ENCODE measurements at places on chromosomes 2 and 18. TPM values are rescaled to one million over a fixed set of nuclear protein-coding genes. Genes with fewer than 3 reads are reported as not detected.

DNA sequence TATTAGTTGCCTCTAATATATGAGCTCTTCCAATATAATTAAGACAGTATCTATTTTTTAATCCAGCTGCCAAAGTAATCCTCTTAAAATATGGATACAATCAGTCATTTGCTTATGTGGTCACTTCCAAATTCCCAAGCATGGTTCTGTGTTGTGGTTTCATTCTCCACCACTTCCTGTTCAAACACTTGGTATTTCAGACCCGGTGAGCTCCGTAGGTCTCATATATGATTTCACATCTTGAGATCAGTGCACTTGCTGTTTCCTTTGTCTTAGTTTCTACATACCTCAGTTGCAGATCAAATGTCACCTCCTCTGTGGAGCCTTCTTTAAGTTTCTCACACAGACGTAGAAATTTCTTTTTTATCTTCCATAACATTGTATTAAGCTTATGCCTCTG is 254.2 kb downstream of the KCNS3 start:
- H3K4me1 ChIP-seq: no peaks in the 10 kb centered on the region
- no peak overlapping the region for H3K27ac ChIP-seq
- no peak overlapping the region for H3K4me3 ChIP-seq
- H3K36me3 ChIP-seq: no peaks in the 10 kb centered on the region
- H3K27me3 ChIP-seq: peaks cover 9% of the 10 kb centered on the region
- no peak for DNase-seq

GRCh38 chr2:9638532-9638931 is 7.7 kb upstream of the YWHAQ start:
- H3K4me1 ChIP-seq: peaks cover 26% of the 10 kb centered on the region
- H3K36me3 ChIP-seq: no peaks in the 10 kb centered on the region
- no peaks in the 10 kb centered on the region for H3K27me3 ChIP-seq
- H3K27ac ChIP-seq: peak overlapping the region; percentile 56
- peak; percentile 84 for DNase-seq

DNA sequence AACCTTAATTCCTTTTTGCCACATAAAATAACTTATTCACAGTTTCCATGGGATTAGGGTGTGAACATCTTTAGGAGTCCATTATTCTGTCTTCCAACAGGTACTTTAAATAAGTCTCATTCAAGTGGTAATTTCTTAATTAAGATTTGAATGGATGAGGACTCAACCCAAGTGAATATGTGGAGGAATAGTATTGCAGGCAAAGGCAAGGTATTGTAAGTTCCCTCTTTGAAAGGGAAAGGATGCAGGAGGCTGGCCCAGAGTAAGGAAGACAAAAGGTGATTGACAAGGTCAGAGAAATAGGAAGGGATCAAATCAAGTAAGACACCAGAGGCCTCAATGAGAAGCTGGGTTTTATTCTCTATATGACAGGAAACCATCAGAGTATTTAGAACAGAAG is 238.2 kb upstream of the RBMS1 start:
- no peak overlapping the region for H3K4me3 ChIP-seq
- no peaks in the 10 kb centered on the region for H3K27me3 ChIP-seq
- no peaks in the 10 kb centered on the region for H3K36me3 ChIP-seq
- H3K4me1 ChIP-seq: no peaks in the 10 kb centered on the region

DNA sequence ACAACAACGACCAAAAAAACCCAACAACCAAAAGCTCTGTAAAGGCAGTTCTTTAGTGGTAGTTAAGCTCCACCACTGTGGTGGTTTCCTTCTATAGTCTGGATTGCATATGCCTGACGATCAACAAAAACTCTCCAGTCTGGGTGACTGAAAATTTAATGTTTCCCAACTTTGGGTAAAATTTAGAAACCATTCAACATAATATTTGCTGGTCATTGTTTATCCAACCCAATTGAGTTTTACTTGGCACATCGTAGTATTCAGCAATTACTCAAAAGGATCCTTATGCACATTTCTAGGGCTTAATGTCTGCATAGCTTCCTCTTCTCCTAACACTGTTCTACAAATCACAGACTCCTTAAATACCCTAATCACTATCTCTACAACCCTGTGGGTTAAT is 1080.2 kb upstream of the NRXN1 start:
- no peaks in the 10 kb centered on the region for H3K4me1 ChIP-seq
- H3K36me3 ChIP-seq: no peaks in the 10 kb centered on the region
- H3K27ac ChIP-seq: no peak overlapping the region

GRCh38 chr2:11622611-11623010 is 47.4 kb downstream of the NTSR2 start:
- H3K27me3 ChIP-seq: no peaks in the 10 kb centered on the region
- peaks cover 34% of the 10 kb centered on the region for H3K36me3 ChIP-seq
- H3K27ac ChIP-seq: no peak overlapping the region
- H3K4me3 ChIP-seq: no peak overlapping the region

- H3K4me3 ChIP-seq: no peak overlapping the region
- peak overlapping the region; percentile 30 for H3K27ac ChIP-seq
- peaks cover 83% of the 10 kb centered on the region for H3K4me1 ChIP-seq
- H3K27me3 ChIP-seq: no peaks in the 10 kb centered on the region
- H3K36me3 ChIP-seq: no peaks in the 10 kb centered on the region
Observed at GRCh38 chr2:60479226-60480088, 74.0 kb downstream of the BCL11A start.

DNA sequence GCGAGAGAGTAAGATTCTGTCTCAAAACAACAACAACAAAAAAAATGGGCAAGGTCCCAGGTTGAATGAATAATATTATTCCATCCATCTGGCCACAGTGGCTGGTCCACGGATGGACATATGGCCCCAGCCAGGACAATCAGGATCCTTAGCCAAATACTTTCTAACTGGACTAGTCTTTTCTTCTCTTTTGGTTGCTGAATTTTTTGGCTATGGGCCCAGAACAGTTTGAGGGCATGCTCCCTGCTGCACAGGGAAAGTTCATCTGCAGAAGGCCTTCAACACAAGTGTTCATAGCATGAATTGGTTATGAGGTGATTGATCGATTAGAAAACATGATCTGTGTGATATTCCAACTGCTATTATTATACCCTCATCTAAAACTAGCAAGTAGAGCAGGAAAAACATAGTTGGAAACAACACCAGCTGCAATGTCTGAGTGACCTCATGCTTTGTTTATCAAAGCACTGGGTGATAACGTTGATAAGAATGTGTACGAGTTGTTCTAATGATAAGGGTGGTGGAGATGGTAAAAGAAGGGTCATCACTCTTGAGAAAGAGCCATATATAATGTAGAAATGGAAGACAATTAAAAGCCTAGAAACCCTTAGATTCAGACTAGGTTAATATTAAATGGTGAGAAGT is 47.8 kb upstream of the RNF103 start:
- no peak overlapping the region for H3K4me3 ChIP-seq
- H3K4me1 ChIP-seq: peaks cover 38% of the 10 kb centered on the region
- DNase-seq: no peak
- no peaks in the 10 kb centered on the region for H3K27me3 ChIP-seq

GRCh38 chr2:99880148-99880963 is 262.0 kb downstream of the AFF3 start:
- no peak for DNase-seq
- H3K4me3 ChIP-seq: no peak overlapping the region
- no peaks in the 10 kb centered on the region for H3K27me3 ChIP-seq

DNA sequence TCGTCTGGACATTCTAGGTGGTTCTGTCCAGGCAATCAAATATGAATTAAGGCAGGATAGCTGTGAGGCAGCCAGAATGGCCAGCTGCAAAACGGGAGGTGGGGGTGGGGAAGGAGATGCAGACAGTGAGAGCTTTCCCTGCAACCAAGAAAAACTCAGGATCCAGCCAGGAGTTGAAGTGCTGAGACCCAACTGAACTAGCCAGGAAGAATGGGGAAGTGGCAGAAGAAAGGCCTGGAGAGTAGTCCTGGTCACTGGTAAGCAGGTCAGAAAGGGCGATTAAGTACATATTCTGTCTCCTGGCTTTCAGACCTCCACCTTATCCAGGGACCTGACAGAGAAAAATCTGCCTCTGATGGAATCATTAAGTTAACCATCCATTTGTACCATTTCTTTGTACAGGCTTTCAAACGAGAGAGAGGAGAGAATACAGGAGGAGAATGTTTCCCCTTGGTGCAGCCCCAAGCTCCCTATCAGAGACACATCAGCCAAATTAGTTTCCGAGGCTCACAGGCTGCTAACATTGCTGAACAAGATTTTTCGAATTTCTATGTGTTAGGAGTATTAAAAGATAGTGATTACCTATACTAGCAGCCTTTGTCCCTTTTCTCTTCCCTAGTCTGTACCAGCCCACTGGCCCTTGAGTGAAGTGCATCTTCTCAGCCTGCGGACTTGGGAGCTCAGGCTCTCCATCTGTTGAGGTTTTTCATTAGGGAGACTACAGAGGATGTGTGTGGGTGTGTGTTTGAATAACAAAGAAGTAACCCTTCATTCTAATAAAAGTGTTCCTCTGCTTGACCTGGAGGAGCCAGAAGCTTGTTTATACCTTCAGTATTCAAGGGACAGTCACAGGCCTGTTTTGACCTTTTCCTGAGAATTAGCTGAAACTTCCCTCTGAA is 12.5 kb upstream of the HOXD1 start:
- no peaks in the 10 kb centered on the region for H3K36me3 ChIP-seq
- H3K4me1 ChIP-seq: peaks cover 32% of the 10 kb centered on the region
- peaks cover 100% of the 10 kb centered on the region for H3K27me3 ChIP-seq
- no peak overlapping the region for H3K27ac ChIP-seq
- H3K4me3 ChIP-seq: no peak overlapping the region

GRCh38 chr2:130341562-130342019 is 1.1 kb upstream of the IMP4 start:
- no peaks in the 10 kb centered on the region for H3K27me3 ChIP-seq
- H3K27ac ChIP-seq: peak overlapping the region; percentile 98
- peaks cover 43% of the 10 kb centered on the region for H3K4me1 ChIP-seq
- DNase-seq: no peak

GRCh38 chr18:23902396-23902795 is 112.2 kb upstream of the TTC39C start:
- peaks cover 8% of the 10 kb centered on the region for H3K4me1 ChIP-seq
- no peak overlapping the region for H3K4me3 ChIP-seq
- H3K27ac ChIP-seq: no peak overlapping the region
- H3K27me3 ChIP-seq: no peaks in the 10 kb centered on the region
- no peak for DNase-seq
- peaks cover 19% of the 10 kb centered on the region for H3K36me3 ChIP-seq

GRCh38 chr2:217062768-217063167 is 202.9 kb upstream of the TNP1 start:
- no peaks in the 10 kb centered on the region for H3K27me3 ChIP-seq
- H3K4me3 ChIP-seq: no peak overlapping the region
- H3K36me3 ChIP-seq: no peaks in the 10 kb centered on the region
- H3K4me1 ChIP-seq: peaks cover 32% of the 10 kb centered on the region
- DNase-seq: no peak
- H3K27ac ChIP-seq: no peak overlapping the region

GRCh38 chr2:1591978-1592907 is 152.1 kb downstream of the PXDN start:
- H3K4me1 ChIP-seq: peaks cover 52% of the 10 kb centered on the region
- DNase-seq: peak; percentile 72
- H3K36me3 ChIP-seq: no peaks in the 10 kb centered on the region
- peak overlapping the region; percentile 51 for H3K4me3 ChIP-seq
- peak overlapping the region; percentile 81 for H3K27ac ChIP-seq

GRCh38 chr18:60846396-60846795 is 473.8 kb upstream of the MC4R start:
- no peak for DNase-seq
- H3K27ac ChIP-seq: no peak overlapping the region
- H3K4me3 ChIP-seq: no peak overlapping the region
- no peaks in the 10 kb centered on the region for H3K27me3 ChIP-seq
- H3K4me1 ChIP-seq: no peaks in the 10 kb centered on the region

DNA sequence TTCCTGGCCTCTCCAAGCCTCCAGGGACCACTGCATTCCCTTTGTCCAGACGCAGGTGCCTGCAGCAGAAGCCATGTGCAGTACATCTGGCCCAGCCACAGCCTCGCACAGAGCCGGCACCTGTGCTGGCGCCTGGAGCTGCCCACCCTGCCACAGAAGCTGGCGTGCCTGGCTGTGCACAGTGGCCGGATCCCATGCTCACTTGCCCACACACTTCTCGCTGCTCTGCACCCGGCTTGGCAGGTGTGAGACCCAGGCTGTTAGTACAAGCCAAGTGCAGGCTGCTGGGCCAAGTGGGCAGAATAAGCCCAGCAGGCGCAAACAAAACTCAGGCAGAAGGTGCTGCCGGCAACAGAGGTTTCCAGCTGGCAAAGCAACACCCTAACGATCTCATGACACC is 124.5 kb upstream of the CCDC150 start:
- peaks cover 37% of the 10 kb centered on the region for H3K4me1 ChIP-seq
- no peaks in the 10 kb centered on the region for H3K27me3 ChIP-seq
- peak overlapping the region; percentile 65 for H3K27ac ChIP-seq
- DNase-seq: peak; percentile 49

- no peaks in the 10 kb centered on the region for H3K36me3 ChIP-seq
- no peak overlapping the region for H3K27ac ChIP-seq
- H3K4me3 ChIP-seq: no peak overlapping the region
- peaks cover 18% of the 10 kb centered on the region for H3K27me3 ChIP-seq
- peaks cover 8% of the 10 kb centered on the region for H3K4me1 ChIP-seq
Observed at GRCh38 chr2:101985101-101985792, 6.5 kb upstream of the IL1R2 start.

- H3K36me3 ChIP-seq: no peaks in the 10 kb centered on the region
- H3K27me3 ChIP-seq: peaks cover 8% of the 10 kb centered on the region
- H3K4me1 ChIP-seq: no peaks in the 10 kb centered on the region
- no peak overlapping the region for H3K27ac ChIP-seq
- DNase-seq: peak; percentile 47
Observed at GRCh38 chr2:1769703-1770422, 25.5 kb upstream of the PXDN start.

- H3K27me3 ChIP-seq: no peaks in the 10 kb centered on the region
- no peaks in the 10 kb centered on the region for H3K36me3 ChIP-seq
- peak overlapping the region; percentile 79 for H3K4me3 ChIP-seq
- peak overlapping the region; percentile 75 for H3K27ac ChIP-seq
Observed at GRCh38 chr18:46334868-46335281, 230.7 kb downstream of the HAUS1 start.

DNA sequence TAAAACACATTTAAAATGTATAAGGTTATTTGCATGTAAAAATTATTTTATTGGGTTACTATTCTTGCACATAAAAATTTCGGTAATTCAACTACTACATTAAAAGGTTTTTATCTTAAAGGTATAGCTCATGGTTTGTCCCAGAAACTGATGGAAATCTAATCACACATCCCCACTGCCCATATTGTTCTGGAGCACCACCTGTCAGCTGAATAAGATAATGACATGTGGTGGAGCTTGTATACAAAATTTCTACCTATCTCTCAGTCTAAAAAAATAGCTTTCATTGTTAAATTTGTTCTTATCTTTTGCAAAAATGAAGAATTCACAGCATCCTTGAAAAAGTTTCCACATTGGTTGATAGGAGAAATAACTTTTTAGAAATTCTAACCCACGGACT is 18.3 kb downstream of the ERBB4 start:
- H3K27ac ChIP-seq: no peak overlapping the region
- H3K4me1 ChIP-seq: peaks cover 12% of the 10 kb centered on the region

GRCh38 chr2:222805591-222806304 is 55.1 kb upstream of the ACSL3 start:
- no peak for DNase-seq
- H3K36me3 ChIP-seq: no peaks in the 10 kb centered on the region
- H3K4me3 ChIP-seq: no peak overlapping the region

Gene NT5DC4
- total RNA-seq: not detected

Gene PDCL3
- 27.6 TPM for total RNA-seq

Gene CPO
- total RNA-seq: 0.25 TPM

Gene POTEI
- not detected for total RNA-seq

Gene FAM117B
- total RNA-seq: 2.4 TPM

Gene LHCGR
- 0.16 TPM for total RNA-seq

Gene FAM110C
- total RNA-seq: 3.3 TPM

Gene TOGARAM2
- 51.9 TPM for total RNA-seq

Gene CYBRD1
- total RNA-seq: 48.4 TPM

Gene FBXO41
- 0.55 TPM for total RNA-seq

Gene ALPG
- not detected for total RNA-seq

Gene CKAP2L
- total RNA-seq: 0.38 TPM

Measured in left ventricle myocardium inferior (tissue), 1 donor.